OCI-LY7 (cell line): ENCODE measurements at places on chromosomes 1 and 21. TPM values are rescaled to one million over a fixed set of nuclear protein-coding genes. Genes with fewer than 3 reads are reported as not detected.

The FCGR1A gene
- not detected in 2 replicates for total RNA-seq

The DIO1 gene
- not detected in 2 replicates for total RNA-seq

The HPCAL4 gene
- total RNA-seq = not detected in 2 replicates

The RGS8 gene
- 0.31 and 1.2 TPM in 2 replicates for total RNA-seq

The CNKSR1 gene
- total RNA-seq = 2.5 and 2.7 TPM in 2 replicates

The POMGNT1 gene
- total RNA-seq = 30.8 and 33.7 TPM in 2 replicates

The SH2D1B gene
- not detected in 2 replicates for total RNA-seq

The PLPP3 gene
- 1.7 and 2.4 TPM in 2 replicates for total RNA-seq

The SPRR5 gene
- total RNA-seq = not detected in 2 replicates

The PIGV gene
- 15.2 and 18.0 TPM in 2 replicates for total RNA-seq

The NGF gene
- total RNA-seq = not detected in 2 replicates

The REN gene
- total RNA-seq = not detected in 2 replicates

The PLEKHA6 gene
- total RNA-seq = not detected in 2 replicates

The ZNF593OS gene
- total RNA-seq = not detected in 2 replicates

The FCRL6 gene
- total RNA-seq = not detected in 2 replicates

The GBP7 gene
- total RNA-seq = not detected in 2 replicates

The PLD5 gene
- total RNA-seq = not detected in 2 replicates

The SLC9C2 gene
- total RNA-seq = not detected in 2 replicates

The DCST1 gene
- total RNA-seq = not detected in 2 replicates

The GPATCH3 gene
- 15.2 and 17.4 TPM in 2 replicates for total RNA-seq

The OR11L1 gene
- not detected in 2 replicates for total RNA-seq

The OLFML2B gene
- not detected in 2 replicates for total RNA-seq

The AMY1C gene
- total RNA-seq = not detected in 2 replicates

The LYPD8 gene
- total RNA-seq = not detected in 2 replicates

The S100A8 gene
- not detected in 2 replicates for total RNA-seq

The NUP210L gene
- total RNA-seq = 0.06 TPM in 2 replicates

The KCNJ6 gene
- total RNA-seq = not detected in 2 replicates

The HCN3 gene
- 19.0 and 19.2 TPM in 2 replicates for total RNA-seq

The RNU1-2 gene
- total RNA-seq = 1,721 and 1,968 TPM in 2 replicates

The BTBD19 gene
- total RNA-seq = 2.0 and 2.7 TPM in 2 replicates

The SPRR2G gene
- total RNA-seq = not detected in 2 replicates

The LYPLA2 gene
- 66.5 and 68.3 TPM in 2 replicates for total RNA-seq

The TMIGD3 gene
- total RNA-seq = not detected in 2 replicates

The FAM151A gene
- not detected in 2 replicates for total RNA-seq

The COL8A2 gene
- not detected in 2 replicates for total RNA-seq

The MAP1LC3C gene
- total RNA-seq = not detected in 2 replicates

The IGSF5 gene
- not detected in 2 replicates for total RNA-seq

The WNT2B gene
- total RNA-seq = 0.63 and 0.91 TPM in 2 replicates

The SDC3 gene
- total RNA-seq = 0.50 TPM in 1 of 2 replicates, not detected in the other

The DTL gene
- total RNA-seq = 61.4 and 61.7 TPM in 2 replicates

The CACHD1 gene
- not detected in 2 replicates for total RNA-seq

The KIF17 gene
- 0.74 and 1.1 TPM in 2 replicates for total RNA-seq

The SIK1 gene
- total RNA-seq = 4.6 and 5.5 TPM in 2 replicates

The MAP7D1 gene
- 94.7 and 101 TPM in 2 replicates for total RNA-seq

The OR2AK2 gene
- not detected in 2 replicates for total RNA-seq

The CLCA4 gene
- total RNA-seq = not detected in 2 replicates

The LCE3A gene
- total RNA-seq = not detected in 2 replicates

The SLC1A7 gene
- not detected in 2 replicates for total RNA-seq

The SMIM11 gene
- 6.1 and 7.7 TPM in 2 replicates for total RNA-seq

The PAX7 gene
- total RNA-seq = not detected in 2 replicates

The HENMT1 gene
- 0.35 and 0.84 TPM in 2 replicates for total RNA-seq

The SAMD13 gene
- total RNA-seq = 5.4 and 8.0 TPM in 2 replicates

The KHDRBS1 gene
- 200 and 220 TPM in 2 replicates for total RNA-seq

The TSNAX gene
- 31.3 and 33.5 TPM in 2 replicates for total RNA-seq

The CACNA1E gene
- not detected in 2 replicates for total RNA-seq

The TNNI3K gene
- not detected in 2 replicates for total RNA-seq

The UTS2 gene
- total RNA-seq = not detected in 2 replicates

The COL9A2 gene
- total RNA-seq = 19.3 and 21.4 TPM in 2 replicates

The CD1C gene
- total RNA-seq = 16.0 and 28.7 TPM in 2 replicates

The TMEM81 gene
- total RNA-seq = 2.8 and 3.2 TPM in 2 replicates
